ENCODE measurements at places on chromosomes 13 and 19. TPM values are rescaled to one million over a fixed set of nuclear protein-coding genes. Genes with fewer than 3 reads are reported as not detected.

The FAM83E gene
- total RNA-seq: 0.32 TPM

The IRF2BP1 gene
- total RNA-seq: 56.8 TPM

The LRG1 gene
- total RNA-seq: 0.17 TPM

The ARHGEF7 gene
- 53.6 TPM for total RNA-seq

The SLC1A5 gene
- total RNA-seq: 42.8 TPM

The PTGIR gene
- total RNA-seq: 9.1 TPM

The KRTDAP gene
- not detected for total RNA-seq

The CALR3 gene
- total RNA-seq: not detected

The GDF15 gene
- total RNA-seq: 5.6 TPM

The GJA3 gene
- total RNA-seq: not detected

The PLIN4 gene
- total RNA-seq: 79.3 TPM

The PSG3 gene
- total RNA-seq: not detected

The ADPRHL1 gene
- total RNA-seq: 8.6 TPM

The EBI3 gene
- 1.1 TPM for total RNA-seq

The CRX gene
- total RNA-seq: not detected

The IZUMO4 gene
- 2.5 TPM for total RNA-seq

The SLC8A2 gene
- 18.7 TPM for total RNA-seq

The KLHL26 gene
- total RNA-seq: 9.4 TPM

The LRRC63 gene
- not detected for total RNA-seq

The TTC9B gene
- total RNA-seq: not detected

The F7 gene
- total RNA-seq: 1.6 TPM

The RPS5 gene
- total RNA-seq: 2,200 TPM

The GRK1 gene
- total RNA-seq: under 0.01 TPM

The FAM124A gene
- total RNA-seq: 30.3 TPM

Measured in esophagus muscularis mucosa (tissue), 4 donors.